ENCODE measurements at places on chromosomes 16 and 17.
A peak's percentile ranks its signal among the peaks of the same experiment; 100 is the strongest.

DNA sequence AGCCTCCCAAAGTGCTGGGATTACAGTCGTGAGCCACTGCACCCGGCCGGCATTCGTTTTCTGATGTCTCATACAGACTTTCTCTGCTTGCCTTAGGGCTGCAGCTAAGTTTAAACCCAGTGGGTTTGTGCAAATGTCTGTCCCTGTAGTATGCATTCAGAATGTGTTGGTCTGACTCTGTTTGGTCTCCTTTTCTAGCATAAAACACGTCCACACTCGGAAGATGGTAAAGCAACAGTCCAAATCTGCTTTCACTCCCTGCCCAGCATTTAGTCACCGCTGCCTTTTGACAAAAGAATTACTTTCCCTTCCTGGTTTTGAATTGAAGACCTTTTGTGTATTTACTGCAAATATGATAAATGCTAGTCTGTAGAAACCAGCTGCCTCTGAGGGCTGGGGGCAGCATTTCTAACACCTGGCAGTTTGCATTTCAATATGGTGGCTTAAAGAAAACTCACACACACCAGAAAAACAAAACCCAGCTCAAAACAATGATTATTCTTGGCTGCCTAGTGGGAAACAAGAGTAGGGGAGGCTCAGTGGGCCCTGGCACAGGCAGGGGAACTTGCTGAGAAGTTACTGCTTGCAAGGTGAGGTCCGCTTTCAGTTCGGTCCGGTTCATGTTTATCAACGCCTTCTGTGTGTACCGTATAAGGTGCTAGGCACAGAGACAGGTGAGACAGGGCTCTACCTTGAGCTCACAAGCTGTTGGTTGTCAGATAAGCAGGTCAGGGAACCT, 56.9 kb downstream of the MSI2 start:
- DNase-seq: no peak

GRCh38 chr16:54281535-54282201, 4.9 kb downstream of the IRX3 start:
- no peak for DNase-seq

DNA sequence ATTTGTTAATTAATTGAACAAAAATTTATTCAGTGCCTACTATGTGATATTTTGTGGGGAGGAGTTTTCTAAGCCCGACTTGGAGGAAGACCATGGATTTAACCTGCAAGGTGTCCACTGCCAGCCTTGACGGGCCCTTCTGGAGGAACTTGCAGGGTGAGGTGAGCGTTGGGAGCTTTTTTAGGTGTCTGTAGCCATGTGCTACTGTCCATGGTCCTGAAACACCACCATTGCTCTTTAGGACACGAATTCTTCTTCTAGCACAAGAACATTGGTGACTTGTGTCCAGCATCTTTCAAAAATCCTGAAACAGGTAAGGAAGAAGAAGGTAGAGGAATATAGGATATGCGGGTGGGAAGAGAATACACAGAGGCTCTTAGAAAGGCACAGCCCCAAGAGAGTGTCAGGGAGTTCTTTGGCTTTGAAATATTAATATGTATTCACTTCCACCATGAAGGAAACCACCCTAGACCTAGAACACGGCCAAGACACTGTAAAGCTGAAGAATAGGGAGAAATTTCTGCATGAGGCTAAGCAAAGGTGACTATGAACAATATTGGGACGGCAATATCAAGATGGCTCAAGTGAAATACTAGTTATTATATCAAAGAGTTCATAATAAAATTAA, 27.9 kb upstream of the OR4D1 start:
- peak; percentile 18 for DNase-seq

- DNase-seq: no peak
Observed at GRCh38 chr16:74439685-74440084, 18.4 kb upstream of the CLEC18B start.

DNA sequence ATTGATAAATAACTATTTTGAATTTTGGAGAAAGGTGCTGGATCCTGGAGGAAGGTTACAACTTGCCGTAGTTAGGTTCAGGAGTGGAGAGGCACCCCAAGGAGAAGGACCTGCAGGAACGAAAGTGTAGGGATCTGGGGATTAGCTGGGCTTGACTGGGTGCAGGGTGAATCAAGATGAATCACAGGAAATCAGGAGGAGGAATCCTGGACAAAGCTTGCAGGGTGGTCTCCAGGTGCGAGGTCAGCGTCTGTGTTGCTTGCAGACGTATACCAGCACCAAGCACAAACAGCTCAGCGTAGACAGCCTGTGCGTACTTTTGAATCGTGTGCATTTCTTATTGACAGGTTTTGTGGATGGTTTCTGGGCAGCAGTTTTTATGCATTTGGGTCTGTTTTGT, 144.3 kb downstream of the MSI2 start:
- no peak for DNase-seq

GRCh38 chr17:81712468-81713003, 452 bp downstream of the SLC25A10 start:
- DNase-seq: no peak

DNA sequence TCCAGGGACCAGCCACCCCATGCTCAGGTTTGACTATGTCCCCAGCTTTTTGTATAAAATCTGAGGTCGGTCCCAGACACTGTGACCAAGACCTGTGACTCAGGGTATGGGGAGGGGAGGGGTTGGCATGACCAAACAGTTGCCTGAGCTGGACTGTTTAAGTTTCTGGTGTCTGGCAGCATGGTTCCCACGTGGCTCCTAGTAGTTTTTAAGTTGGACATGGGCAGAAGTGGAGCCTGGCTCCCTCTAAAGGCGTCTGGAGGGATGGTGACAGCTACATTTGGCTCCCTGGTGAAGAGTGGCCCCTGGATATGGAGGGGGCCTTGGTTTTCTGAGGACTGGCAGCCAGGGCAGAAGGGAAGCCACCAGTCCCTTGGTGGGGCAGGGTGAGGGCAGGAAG, 7.9 kb downstream of the SMCR8 start:
- no peak for DNase-seq

DNA sequence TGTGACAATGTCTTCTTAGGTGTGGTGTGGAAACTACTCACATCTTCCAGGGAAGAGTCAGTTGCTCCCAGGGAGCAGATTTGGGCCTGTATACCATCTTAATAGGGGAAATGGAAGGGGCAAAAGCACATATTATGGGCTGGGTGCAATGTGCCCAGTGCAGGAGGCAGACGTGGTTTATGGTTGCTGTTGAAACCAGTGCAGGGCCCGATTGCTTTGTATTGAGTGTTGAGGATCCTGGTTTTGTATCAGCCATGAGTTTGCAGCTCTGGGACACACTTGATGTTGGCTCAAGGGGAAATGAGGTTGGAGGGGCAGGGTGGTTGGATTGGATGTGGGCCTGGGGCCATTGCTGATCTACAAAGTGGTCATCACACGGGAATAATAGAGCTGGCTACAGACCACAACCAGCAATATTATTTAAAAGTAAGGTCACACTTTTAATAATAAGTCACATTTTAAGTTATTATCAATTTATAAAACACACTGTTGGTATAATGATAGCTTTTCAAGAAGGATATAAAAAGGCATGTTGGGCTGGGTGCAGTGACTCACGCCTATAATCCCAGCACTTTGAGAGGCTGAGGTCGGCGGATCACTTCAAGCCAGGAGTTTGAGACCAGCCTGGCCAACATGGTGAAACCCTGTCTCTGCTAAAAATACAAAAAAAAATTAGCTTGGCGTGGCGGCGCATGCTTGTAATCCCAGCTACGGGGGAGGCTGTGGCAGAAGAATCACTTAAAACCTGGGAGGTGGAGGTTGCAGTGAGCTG, 302.4 kb downstream of the SEC14L1 start:
- DNase-seq: no peak

DNA sequence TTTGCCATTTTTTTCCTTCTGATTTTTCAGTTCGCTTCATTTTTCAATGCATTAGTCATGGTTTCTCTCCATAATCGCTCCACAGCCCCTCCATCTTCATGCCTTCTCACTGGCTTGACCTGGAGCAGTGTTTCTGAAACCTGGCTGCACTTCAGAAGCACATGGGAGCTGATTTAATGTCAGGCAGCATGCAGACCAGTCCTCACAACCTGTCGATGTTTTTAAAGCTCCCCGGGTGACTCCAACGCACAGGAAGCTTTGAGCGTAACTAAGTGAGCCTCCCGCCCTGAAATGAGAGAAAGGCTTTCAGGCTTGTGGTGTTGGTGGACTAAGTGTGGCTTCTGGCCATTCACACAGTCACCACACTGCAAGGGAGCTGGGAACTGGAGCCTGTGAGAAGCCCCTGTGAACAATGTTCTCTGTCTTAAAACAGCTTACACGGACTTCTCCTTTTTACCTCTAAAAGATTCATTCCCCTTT, 16.8 kb upstream of the DRG2 start:
- peak; percentile 3 for DNase-seq

- DNase-seq: no peak
Observed at GRCh38 chr17:42253578-42253977, 22.6 kb downstream of the STAT5B start.

DNA sequence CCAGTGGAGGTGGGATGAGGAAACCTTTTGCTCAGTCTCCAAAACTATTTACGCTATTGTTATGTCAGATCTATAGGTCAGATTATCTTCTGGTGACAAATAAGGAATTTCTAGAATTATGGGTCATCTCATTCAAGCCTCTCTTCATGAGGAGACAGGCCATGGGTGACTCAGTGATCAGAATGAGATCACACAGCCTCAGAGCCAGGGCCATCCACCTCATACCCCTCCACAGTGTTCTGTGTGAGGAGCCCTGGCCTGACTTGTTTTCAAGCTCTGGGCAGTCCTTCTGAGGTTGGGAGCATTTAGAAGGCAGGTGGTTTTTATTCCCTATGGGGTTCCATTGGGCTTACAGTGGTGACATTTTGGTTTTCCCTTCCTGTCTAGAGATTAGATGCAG, 26.5 kb downstream of the YPEL2 start:
- no peak for DNase-seq

DNA sequence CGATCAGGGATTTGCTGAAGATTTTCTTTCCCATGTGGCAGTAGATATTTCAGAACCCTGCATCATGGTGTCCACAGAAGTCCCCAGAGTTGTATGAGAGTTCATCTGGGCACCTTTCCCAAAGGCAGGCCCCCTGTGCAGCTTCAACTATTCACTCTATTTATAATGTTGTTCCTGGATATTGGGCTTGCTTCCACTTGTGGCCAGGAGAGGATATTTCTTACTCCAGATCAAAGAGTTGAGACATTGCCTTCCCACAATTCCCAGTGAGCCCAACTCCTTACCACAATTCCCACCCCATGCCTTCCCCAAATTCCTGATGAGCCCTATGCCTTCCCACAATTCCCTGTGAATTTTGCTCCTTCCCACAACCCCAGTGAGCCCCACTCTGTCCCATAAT, 206.9 kb downstream of the WWOX start:
- no peak for DNase-seq

DNA sequence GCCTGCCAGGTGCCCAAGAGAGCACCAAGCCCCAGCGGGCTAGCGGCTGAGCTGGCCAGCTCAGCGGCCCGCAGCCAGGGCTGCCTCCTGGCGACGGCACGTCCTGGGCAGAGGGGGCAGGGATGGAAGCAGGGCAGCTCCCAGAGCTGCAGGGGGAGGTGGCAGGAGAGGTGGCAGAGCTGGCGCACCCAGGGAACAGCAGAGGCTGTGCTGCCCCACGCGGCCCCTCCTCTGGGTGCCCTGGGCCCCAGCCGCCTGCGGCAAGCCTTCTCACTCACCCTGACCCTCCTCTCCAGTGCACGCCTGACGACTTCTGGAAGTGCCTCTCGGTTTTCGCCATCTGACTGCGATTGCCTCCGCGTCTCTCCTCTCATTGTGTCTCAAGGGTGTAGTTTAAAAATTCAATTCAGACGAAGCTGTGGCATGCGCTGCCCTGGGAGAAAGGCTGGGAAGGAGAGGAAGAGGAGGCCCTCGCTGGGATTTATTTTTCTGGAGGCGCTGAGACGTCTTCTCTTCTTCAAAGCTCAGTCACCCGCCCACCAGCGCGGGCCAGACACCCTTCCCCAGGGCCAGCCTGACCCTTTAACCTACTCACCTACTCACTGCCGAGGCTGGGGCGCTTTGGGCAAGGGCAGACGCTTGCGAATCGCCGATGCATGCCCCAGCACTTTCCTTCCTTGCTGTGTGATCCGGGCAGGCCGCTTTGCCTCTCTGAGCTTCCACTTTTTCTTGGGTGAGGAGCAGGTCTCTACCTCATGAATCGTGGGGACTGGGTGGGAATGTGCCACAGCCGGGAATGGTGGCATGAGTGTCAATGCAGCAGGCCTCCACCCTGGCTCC, 24.9 kb downstream of the GSE1 start:
- DNase-seq: no peak

DNA sequence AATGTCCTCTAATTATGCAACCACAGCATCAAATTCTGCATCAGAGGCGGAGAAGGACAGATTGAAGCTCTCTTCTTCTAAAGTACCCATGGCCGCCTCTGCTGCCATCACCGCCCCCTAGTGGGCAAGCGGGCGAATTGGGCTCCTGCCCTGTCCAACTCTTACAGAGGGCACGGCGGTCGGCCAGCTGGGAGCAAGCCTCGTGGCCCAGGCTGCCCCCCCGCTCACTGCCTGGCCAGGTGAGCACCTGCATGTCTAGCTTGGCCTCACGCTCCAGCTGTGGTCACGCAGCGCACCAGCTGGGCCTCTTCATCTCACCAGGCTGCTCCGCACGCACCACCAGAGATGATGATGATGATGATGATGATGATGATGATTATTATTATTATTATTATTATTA, 146.1 kb upstream of the TOM1L1 start:
- DNase-seq: no peak

GRCh38 chr17:52209507-52209906, 51.0 kb upstream of the CA10 start:
- no peak for DNase-seq

DNA sequence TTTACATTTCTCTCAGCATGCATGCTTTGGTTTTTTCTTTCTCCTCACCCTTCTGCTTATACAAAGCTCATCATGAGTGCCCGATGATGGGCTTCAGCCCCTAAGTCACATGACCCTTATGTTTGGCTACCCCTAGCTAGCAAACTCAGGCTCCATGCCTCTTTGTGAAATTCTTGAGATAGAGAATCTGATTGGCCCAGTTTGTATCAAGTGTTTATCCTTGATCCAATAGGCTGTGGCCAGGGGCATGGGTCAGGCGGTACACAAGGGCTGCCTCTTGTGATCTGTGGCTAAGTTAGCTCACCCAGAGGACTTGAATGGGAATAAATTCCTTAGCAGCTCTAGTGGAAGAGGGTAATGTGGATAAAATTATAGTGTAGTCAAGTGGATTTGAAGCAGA, 11.5 kb upstream of the TOX3 start:
- no peak for DNase-seq

DNA sequence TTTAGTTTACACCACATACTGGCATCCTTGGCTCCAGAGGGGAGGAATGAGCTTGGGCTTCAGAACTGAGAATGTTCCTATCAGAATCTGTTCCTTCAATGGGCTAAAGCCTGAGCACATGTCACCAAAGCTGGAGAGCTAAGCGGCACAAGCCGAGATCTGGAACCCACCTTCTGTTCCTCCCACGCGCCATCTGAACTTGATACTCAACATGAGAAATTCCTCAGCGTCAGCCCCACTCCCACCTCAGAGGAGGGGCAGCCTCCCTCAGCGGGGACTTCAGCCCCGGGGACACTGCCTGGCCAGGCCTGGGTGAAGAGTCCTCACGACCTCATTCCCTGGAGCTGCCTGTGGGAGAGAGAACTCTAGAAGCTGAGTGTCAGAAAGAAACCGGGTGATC, 22.8 kb upstream of the SLC47A1 start:
- DNase-seq: no peak

GRCh38 chr16:51813609-51814008, 662.5 kb upstream of the SALL1 start:
- no peak for DNase-seq
